Neural progenitor cell (in vitro differentiated cells): ENCODE measurements at places on chromosomes 1 and 21.

- no peak for DNase-seq
Observed at GRCh38 chr1:116945996-116946395, 36.3 kb downstream of the PTGFRN start.

DNA sequence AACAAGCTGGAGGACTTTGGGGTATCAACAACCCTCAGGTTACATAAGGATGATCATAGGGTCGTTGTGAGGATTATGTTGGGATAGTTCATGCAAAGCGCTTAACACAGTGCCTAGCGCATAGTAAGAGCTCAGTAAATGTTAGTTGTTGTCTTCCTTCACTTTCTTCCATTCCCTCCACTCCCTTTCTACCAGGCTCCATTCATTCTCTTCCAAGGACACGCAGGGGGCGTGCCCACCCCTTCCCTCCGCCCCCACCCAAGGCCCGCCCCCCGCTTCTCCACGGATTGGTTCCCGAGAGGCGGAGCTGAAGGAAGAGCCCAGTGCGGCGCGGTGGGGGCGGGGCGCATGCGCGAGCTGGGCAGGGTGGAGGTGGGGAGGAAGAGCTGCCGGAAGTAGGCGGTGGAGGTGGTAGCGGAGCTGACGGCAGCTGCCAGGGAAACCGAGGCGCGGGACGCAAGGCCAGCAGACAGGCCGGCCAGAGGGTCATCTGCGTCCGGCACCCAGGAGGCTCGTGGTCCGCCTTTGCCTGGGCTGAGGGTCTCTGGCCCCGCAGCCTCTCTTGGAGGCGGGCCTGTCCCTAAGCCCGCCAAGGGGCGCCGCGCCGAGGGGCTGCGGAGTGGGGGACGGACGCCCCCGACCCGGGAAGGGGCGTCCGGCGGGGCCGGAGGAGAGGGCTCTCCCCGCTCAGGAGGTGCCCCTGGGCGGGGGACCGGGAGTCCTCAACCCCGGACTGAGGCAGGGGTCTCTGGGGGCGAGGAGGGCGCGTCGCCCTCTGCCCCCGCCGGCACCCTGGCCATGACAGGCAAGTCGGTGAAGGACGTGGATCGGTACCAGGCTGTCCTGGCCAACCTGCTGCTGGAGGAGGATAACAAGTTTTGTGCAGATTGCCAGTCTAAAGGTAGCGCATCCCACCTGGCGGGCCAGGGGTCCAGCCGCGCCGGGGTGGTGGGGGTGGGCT lies at the start of gene SMAP2:
SMAP2 (plus strand) TSS at position 405 of the 961 bp plus-strand sequence; CDS start at position 799, 394 bp downstream.
- peak; percentile 98 for DNase-seq

DNA sequence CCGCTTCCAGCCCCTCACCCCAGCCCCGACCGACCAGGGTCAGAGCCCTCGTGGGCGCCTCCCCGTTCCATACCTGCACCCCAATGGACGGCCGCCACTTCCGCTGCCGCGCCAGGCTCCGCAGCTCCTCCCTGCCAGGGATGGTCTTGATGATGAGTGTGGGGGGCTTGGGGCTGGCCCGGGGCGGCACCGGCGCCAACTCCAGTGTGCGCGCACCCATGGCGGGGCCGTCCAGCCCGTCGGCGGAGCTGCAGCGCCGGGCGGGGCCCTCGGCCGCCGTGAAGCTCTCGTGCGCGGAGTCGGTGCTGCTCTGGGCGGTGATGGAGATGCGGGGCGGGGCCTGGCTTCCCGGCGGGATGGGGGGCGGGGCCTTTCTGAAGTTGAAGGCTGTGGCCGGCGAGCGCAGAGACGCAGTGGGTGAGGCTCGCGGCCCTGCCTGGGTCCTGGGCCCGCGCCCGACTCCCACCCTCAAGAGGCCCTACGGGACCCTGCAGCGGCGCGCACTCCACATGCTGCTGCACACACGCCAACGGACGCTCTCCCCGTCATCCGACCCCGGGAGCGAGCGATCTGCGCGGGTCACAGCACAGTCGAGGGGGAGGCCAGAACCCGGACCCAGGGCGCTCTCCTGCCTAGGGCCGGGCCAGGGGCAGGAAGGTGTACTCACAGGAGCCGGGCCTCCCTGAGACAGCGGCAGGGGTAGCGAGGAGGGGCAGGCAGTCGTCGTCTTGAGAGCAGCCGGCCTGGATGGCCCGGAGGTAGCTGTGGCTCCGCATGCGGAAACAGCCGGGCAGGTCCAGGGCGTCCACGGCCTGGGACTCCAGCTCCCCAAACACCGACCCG lies 26.1 kb upstream of the SMIM12 start:
- peak; percentile 74 for DNase-seq

GRCh38 chr21:29647353-29647781 lies 292.4 kb downstream of the GRIK1 start:
- no peak for DNase-seq

GRCh38 chr1:152067150-152067549 lies 21.7 kb downstream of the TCHHL1 start:
- DNase-seq: no peak

GRCh38 chr21:18387994-18388393 lies 15.6 kb downstream of the TMPRSS15 start:
- DNase-seq: no peak

GRCh38 chr1:54815086-54815876 lies 14.2 kb upstream of the TTC22 start:
- DNase-seq: no peak

- no peak for DNase-seq
Observed at GRCh38 chr21:46608672-46609111, 3.8 kb upstream of the S100B start.

DNA sequence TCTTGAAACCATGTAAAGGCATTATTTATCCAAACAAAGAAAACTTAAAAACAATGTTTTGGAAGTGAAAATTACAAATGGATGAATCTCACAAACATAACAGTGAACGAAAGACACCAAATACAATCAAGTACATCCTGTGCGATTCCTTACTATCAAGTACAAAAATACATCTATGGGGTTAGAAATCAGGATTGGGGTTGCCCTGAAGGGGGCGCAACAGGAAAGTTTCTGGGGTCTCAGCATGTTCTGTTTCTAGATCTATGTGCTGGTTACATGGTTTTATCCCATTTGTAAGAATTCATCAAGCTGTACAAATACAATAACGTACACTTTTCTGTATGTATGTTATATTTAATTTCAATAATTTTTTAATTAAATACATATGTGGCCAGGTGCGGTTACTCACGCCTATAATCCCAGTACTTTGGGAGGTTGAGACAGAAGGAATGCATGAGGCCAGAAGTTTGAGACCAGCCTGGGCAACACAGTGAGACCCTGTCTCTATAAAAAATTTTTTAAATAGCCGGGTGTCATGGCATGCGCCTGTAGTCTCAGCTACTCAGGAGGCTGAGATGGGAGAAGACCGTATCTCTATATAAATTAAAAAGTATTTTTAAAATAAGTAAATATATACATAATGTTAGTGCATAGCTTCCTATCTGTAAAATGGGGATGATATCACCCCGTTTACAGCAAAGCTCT lies 121.5 kb upstream of the SOD1 start:
- DNase-seq: peak; percentile 44

DNA sequence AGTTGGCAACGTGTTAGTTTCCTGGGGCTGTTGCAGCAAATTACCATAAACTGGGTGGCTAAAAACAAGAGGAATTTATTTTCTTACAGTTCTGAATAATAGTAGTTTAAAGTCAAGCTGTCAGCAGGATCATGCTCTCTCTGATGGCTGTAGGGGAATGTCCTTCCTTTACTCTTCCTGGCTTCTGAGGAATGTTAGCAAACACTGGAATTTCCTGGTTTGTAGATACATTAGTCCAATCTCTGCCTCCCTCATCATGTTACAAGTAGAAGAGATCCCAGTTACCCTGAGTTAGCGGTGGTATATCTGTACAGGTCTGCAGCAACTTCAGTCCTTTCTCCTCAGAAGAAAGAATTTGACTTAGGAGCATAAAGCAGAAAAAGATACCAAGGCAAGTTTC lies 2249.1 kb downstream of the NCAM2 start:
- no peak for DNase-seq

GRCh38 chr1:228139931-228140723 lies at the start of gene GUK1:
Gene GUK1 (plus strand): TSS chr1:228140279. CDS start chr1:228140303, 24 bp downstream.
- DNase-seq: peak; percentile 100

- no peak for DNase-seq
Observed at GRCh38 chr1:169708647-169709046, 2.8 kb downstream of the SELL start.

DNA sequence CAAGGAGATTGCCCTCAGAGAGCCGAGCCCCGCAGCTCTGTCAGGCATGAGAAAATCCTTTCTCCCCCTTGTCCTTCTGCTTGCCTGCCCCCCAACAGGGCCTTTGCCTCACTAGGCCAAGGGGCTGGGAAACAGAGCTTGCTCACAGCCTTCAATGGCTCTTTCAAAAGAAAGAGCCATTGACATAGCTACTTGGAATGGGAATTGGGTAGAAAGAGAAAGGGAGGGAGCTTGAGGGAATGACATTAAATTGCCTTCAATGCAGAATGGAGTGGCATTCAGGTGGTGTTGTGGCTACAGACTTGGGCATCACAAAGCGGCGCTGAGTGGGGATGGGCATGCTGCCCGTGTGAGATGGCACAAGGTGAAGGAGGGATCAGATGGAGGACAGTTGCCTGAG lies 13.2 kb downstream of the SYT11 start:
- DNase-seq: peak; percentile 51

GRCh38 chr1:234896477-234897389 lies 231.9 kb downstream of the TOMM20 start:
- DNase-seq: no peak

GRCh38 chr1:165635329-165635728 lies 4.3 kb downstream of the MGST3 start:
- no peak for DNase-seq

GRCh38 chr1:4526747-4527146 lies 127.7 kb upstream of the AJAP1 start:
- no peak for DNase-seq

GRCh38 chr1:60065199-60065598 lies 8.4 kb downstream of the C1orf87 start:
- no peak for DNase-seq

- no peak for DNase-seq
Observed at GRCh38 chr1:209657140-209657879, 5.1 kb upstream of the LAMB3 start.

GRCh38 chr1:99849413-99849743 lies 783 bp upstream of the AGL start:
- no peak for DNase-seq

- no peak for DNase-seq
Observed at GRCh38 chr21:24955275-24955961, 651.9 kb downstream of the MRPL39 start.

DNA sequence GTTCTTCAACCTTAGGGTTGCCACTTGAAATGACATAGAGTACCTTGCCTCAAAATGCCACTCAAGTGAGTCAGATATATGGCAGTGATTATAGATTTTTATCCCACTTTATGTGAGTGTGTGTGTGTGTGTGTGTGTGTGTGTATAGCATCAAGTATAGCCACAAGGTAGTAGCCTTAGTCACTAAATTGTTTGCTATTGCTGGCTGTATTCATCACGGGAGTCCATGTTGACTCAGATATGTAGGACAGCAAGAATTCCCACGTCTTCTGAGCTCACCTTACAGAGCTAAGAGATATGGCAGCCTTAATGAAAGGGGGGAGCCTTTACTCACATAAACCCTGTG lies 9.3 kb downstream of the ETS2 start:
- no peak for DNase-seq

- DNase-seq: no peak
Observed at GRCh38 chr1:59043796-59044195, 253.1 kb upstream of the FGGY start.

GRCh38 chr1:43822040-43822690 lies 111.4 kb upstream of the ARTN start:
- DNase-seq: no peak

DNA sequence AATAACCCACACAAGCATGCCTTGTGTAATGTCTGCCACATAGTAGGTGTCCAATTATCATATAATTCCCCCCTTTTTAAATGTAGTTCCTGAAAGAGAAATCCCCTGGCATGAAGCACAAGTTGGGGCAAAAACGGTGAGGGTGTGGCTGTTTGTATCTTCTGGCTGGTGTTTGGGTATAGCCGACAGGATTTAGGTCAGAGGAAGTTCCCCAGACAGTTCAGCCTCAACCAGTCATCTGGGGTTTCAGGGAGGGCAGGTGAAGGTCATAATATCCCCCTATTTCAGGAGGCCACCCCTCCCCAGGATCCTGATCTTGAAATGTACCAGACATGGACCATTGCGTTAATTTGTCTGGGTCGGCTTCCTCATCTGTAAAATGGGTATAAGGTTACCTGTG lies 29.1 kb upstream of the JUN start:
- DNase-seq: no peak

DNA sequence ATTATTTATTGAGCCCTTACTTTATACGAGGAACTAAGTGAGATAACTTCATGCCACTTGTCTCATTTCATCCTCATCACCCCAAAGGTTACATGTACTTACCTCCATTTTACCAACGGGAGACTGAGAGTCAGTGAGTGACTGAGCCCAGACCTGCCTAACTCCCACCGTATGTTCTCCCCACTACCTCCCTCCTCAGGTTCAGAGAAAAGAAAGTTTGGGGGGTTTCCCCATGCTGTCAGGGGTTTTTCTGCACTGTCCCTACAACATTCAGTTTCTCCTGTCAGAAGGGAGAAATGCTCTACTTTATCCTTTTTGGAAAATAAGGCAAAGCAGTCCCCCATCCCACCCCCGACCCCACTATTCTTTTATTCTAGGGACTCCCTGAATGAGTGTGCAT lies 32.9 kb downstream of the FAM78B start:
- DNase-seq: no peak
